Stimulated activated CD8-positive, alpha-beta memory T cell treated with anti-CD3 and anti-CD28 coated beads, Interleukin-4, amount 100 ng/mL, for 24 hours (primary cell): ENCODE measurements at places on chromosomes 12 and 14.

DNA sequence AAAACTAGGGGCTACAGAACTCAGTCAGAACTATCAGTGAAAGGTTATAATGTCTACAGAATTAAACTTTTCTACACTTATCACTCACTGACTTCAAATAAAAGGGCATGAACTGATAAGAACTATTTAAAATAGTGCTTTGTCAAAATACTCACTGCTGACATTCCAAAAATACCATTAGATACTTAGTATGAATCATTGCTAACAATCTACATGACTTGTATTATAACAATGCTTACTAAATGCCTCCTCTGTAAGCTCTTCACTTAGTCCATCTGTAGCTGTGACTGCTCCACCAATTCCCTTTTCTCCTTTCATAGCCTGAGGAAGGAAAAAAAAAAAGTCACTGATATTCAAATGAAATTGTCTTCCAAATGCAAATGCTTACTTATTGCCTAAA lies 17.0 kb downstream of the NFYB start:
- no peak for DNase-seq

- no peak for DNase-seq
These were observed 3.3 kb downstream of the GMPR2 start for GRCh38 chr14:24235804-24236688.

- no peak for DNase-seq
These were observed 19.0 kb downstream of the EML1 start for GRCh38 chr14:99812096-99812750.

DNA sequence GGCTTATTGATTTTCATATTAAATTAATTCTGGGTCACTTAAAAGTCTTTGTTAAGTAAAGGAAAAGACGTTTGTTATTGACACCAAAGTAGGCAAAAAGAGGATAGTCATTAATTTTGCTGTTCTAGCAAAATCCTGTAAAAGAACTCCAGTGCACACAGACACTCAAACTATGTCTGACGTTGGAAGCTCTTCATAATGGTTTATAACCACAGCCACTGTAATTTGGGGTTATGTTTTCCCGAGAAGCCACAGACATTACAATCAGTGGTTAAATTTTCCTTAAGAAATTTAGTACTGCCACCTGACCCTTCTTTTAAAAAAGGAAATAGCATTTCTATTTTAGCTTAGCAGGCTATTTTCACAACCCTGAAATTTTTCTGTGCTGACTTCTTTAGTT lies 267.5 kb downstream of the CCDC91 start:
- no peak for DNase-seq

- DNase-seq, result no peak
These were observed 106.5 kb downstream of the CEP83 start for GRCh38 chr12:94353130-94353529.

DNA sequence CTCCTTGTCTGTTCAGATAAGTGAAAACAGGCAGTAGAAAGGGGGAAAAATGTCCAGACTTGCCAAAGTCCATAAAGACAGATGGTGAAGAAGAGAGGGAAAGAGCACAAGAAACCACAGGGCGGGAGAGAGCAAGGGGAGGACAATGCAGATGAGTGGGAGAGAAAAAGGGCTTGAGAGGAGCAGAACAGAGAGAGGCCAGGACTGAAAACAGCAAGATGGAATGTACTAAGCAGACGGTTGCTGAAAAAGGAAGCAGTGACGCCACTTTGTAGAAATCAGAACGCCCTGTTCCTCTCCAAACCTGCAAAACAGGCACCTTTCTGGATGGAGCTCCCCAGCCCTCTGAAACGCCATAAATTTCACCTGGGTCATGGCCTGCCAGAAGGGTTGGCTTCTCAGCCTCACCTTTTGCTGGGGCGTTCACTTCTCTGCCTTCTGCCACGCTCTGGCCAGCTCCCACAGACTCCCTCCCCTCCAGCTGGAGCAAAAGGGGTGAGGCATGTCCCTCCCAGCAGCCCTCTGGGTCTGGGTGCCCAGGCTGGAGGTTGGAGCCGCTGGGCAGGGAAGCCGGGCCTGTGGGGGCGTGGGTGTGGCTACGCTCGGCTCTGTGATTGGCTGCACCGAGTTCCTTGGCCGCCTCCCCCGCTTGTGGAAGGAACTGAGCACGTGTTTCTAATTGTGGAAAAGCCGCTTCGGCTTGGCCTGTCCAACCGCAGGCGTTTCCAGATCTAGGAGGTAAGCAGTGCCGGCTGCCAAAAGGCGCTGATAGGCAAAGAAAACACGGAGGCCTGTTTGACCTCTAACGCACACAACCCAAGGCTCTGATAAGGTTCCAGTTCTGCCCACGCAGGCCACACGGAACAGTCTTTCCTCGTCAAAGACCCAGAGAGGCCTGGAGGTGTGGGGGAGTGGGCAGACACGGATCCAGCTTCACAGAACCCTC lies 29.3 kb downstream of the SLC7A8 start:
- DNase-seq, result no peak

DNA sequence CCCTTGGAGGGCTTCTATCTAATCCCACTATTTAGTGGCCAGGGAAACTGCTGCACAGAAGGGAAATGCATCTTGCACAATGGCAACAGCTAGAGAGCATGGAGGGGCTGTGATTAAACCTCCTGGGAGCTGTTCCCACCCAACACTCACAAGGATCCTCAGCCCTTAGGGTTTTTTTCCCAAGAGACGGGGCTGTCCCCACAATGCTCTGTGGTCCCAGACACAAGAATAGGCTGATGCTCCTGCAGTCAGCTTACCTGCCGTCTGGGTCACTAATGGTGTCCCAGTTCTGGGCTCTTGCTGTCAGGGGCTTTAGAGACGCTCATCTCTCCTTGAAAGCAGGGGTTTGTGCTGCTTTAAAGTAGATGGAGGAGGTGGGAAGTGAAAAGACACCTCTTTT lies 4.6 kb downstream of the SERPINA1 start:
- no peak for DNase-seq

DNA sequence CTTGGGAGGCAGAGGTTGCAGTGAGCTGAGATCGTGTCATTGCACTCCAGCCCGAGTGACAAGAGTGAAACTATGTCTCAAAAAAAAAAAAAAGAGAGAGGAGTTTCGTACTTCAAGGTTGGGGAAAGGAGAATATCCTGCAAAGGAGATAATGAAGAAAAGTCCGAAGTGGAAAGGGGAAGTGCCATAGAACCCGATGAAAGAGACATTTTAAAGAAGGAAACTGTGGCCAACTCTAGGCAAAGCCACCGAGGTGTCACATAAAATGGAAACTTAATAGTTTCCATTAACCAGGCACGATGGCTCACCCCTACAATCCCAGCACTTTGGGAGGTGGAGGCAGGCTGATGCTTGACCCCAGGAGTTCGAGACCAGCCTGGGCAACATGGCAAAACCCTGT lies 15.0 kb upstream of the LTBP2 start:
- DNase-seq, result no peak

DNA sequence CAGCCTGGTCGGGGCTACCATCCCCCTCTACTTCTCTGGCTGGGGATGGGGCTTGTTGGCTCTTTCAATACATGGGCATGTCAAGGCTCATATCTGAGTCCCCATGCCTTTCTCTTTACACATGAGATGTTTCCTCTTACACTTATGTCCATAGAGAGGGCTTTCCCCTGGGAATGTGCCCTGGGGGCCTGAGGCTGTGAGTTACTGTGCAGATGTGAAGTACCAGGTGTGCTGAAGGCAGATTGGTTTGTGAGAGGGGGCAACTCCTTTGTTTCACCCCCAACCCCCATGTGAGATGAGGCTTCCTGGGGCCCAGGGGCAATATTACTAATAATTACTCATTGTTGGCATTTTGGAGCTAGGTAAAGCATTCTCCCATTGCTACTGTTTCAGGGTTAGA lies 32.8 kb downstream of the NRXN3 start:
- DNase-seq, result no peak

DNA sequence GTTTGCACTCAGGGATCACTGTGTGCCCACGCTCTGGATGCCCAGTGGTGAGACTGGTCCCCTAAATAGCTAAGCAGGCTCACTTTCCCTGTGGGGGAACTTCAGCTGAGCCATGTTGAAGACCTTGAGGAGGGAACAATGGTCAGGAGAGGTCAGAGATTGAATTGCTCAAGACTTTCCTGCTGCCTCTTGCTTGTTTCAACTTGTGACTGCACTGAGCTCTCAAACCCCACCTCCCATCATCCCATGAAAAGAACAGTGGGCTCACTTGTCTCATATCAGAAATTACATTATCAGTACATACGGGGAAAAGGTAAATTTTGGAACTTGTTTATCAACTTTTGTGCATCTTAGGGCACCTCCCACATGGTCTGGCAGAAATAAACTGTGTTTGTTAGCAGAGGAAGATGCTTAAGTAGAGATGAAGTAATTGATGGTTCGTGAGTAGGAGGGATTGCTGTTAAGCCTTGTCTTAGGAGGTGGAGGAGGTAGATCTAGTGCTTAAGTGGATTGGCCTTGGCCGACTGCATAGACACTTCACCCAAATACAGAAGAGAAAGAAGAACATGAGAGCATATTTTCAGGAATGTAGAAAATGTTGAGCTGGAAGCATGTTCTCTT lies 15.0 kb upstream of the SERPINA1 start:
- no peak for DNase-seq

GRCh38 chr12:88241862-88242570 lies 99.9 kb downstream of the TMTC3 start:
- no peak for DNase-seq

DNA sequence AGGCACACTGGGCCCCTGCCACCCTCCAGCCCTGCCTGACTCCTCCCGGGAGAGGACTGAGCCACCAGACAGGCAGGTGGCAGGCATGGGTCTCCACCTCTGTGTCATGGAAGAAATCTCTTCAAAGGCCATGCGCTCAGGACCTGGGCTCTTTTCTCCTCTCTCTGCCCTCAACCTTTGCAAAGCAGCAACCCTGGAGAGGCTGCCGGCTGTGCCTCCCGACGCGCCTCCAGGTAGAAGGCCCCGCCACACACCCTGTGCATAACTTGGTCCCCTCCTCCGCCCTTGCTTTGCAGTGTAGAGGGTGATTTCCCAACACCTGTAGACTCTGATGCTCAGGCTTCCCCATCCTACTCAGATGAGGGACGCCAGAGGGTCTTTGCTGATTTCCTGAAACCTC lies 28.2 kb upstream of the TMEM179 start:
- no peak for DNase-seq
